ENCODE measurements at places on chromosomes 12 and 14. TPM values are rescaled to one million over a fixed set of nuclear protein-coding genes. Genes with fewer than 3 reads are reported as not detected.

SLC8A3 gene
- total RNA-seq: not detected

RIN3 gene
- 4.4 TPM for total RNA-seq

GRCh38 chr14:54782751-54783659, 119.6 kb downstream of the GCH1 start:
- no peak for DNase-seq
- no peaks in the 10 kb centered on the region for H3K27me3 ChIP-seq
- H3K4me3 ChIP-seq: no peak overlapping the region
- H3K4me1 ChIP-seq: no peaks in the 10 kb centered on the region
- H3K36me3 ChIP-seq: peaks cover 48% of the 10 kb centered on the region

- H3K4me3 ChIP-seq: peak overlapping the region; percentile 12
- DNase-seq: no peak
- H3K27ac ChIP-seq: peak overlapping the region; percentile 17
- H3K4me1 ChIP-seq: peaks cover 39% of the 10 kb centered on the region
Observed at GRCh38 chr12:47715393-47715876, 9.6 kb upstream of the RPAP3 start.

DNA sequence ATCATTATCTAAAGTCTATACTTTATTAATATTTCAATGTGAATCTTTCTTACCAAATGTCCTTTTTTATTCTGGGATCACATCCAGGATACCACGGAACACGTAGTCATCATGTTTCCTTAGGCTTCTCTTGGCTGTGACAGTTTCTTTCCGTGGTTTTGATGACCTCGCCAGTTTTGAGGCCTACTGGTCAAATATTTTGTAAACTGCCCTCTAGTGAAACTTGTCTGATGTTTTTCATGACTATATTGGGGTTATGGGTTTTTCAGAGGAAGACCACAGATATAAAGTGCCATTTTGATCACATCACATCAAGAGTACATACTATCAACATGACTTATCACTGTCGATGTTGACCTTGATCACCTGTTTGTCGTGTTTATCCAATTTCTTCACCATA, 14.1 kb upstream of the SERPINA6 start:
- H3K27me3 ChIP-seq: no peaks in the 10 kb centered on the region
- DNase-seq: no peak
- H3K4me3 ChIP-seq: no peak overlapping the region
- peaks cover 13% of the 10 kb centered on the region for H3K4me1 ChIP-seq
- H3K36me3 ChIP-seq: no peaks in the 10 kb centered on the region
